ENCODE measurements at places on chromosomes 16 and 17.

- DNase-seq: no peak
Observed at GRCh38 chr17:48513666-48514455, 16.9 kb downstream of the HOXB1 start.

DNA sequence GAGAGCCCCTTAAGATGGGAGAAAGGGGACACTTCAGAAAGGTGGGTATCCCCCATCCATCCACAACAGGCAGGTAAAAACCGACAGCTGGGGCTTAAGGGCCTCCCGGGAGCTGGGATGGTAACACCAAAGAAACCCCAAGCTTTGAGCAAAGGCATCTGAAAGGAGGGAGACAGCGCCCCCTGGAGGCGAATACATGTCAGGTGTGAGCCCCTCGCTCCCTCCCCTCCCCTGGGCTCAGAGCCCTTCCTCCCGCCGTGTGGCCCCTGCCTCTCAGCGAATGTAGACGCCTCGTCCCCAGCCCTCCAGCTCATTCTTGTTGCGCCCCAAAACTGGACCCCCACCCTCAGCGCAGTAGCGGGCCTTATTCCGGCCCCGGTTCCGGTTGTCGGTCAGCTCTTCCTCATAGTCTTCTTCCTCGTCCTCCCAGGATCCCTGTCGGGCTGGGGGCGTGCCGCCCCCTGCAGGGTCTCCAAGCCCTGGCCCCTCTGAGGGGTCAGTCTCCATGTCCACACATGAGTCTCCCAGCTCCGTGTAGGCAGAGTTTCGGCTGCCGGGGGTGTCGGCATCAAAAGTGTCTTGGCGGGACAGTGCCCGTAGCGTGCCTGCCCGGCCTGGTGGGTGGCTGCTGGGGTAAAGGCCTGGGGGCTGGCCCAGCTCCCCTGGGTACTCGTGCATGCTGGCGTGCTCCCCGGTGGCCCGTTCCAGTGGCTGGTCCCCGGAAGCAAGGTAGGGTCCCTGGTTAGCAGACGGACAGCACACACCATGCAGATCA lies 9.1 kb upstream of the ARL5C start:
- peak; percentile 80 for DNase-seq

GRCh38 chr17:65990593-65990992 lies 201.3 kb downstream of the CEP112 start:
- DNase-seq: no peak

GRCh38 chr17:8160741-8161221 lies 2.0 kb downstream of the VAMP2 start:
- DNase-seq: no peak

- no peak for DNase-seq
Observed at GRCh38 chr16:76222087-76222486, 55.1 kb upstream of the CNTNAP4 start.

DNA sequence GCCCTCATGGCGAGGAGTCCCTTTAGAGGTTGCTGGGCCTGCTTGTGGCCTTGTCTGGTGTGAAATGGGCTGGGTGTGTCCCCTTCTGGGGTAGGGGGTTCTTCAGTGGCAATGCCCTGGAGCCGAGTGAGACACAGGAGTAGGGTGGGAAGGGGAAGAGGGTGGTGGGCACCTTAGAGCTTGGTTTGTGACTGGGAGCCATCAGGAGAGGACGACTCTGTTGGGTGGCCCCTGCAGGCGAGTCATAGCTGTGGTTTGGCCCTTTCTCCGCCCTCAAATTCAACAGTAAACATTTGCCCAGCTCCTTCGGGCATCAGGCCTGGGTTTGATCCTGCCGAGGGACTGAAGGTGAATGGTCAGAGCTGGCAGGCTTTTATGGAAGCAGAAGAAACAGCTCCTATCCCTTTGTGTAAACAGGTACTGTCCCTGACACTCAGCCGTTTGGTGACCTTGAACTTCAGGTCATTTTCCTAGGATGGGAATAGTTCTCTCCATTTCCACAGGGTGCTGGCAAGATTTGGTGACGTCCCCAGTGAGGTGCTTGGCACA lies 2.9 kb downstream of the E4F1 start:
- DNase-seq: no peak

- no peak for DNase-seq
Observed at GRCh38 chr16:87119748-87120147, 197.4 kb downstream of the C16orf95 start.

DNA sequence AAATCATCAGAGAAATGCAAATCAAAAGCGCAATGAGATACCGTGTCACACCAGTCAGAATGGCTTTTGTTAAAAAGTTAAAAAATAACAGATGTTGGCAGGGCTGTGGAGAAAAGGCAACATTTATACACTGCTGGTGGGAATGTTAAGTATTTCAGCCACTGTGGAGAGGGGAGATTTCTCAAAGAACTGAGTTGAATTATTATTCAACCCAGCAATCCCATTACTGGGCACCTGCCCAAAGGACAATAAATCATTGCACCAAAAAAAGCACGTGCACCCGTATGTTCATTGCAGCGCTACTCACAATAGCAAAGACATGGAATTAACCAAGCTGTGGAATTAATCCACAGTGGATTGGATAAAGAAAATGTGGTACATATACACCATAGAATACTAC lies 204.7 kb downstream of the HS3ST4 start:
- DNase-seq: no peak

DNA sequence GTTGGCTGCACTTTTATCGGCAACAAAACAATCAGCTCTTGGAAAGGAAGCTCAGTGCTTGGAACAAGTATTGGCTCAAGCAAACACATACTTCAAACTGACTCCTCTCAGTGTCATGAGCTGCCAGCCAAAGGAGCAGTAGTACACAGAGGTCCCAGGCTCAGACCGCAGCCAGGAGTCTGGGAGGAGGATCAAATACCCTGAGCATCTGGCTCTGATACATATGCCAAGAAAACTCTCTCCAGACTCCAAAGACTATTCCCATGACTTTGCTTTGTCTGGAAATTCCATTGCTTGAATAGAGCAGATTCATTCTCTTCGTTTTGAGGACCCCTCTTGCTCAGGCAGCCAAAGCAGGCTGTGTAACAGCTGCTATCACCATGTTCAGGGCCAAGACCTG lies 501.6 kb upstream of the PSMD7 start:
- DNase-seq: no peak

- no peak for DNase-seq
Observed at GRCh38 chr17:75060434-75061054, 13.5 kb downstream of the KCTD2 start.

DNA sequence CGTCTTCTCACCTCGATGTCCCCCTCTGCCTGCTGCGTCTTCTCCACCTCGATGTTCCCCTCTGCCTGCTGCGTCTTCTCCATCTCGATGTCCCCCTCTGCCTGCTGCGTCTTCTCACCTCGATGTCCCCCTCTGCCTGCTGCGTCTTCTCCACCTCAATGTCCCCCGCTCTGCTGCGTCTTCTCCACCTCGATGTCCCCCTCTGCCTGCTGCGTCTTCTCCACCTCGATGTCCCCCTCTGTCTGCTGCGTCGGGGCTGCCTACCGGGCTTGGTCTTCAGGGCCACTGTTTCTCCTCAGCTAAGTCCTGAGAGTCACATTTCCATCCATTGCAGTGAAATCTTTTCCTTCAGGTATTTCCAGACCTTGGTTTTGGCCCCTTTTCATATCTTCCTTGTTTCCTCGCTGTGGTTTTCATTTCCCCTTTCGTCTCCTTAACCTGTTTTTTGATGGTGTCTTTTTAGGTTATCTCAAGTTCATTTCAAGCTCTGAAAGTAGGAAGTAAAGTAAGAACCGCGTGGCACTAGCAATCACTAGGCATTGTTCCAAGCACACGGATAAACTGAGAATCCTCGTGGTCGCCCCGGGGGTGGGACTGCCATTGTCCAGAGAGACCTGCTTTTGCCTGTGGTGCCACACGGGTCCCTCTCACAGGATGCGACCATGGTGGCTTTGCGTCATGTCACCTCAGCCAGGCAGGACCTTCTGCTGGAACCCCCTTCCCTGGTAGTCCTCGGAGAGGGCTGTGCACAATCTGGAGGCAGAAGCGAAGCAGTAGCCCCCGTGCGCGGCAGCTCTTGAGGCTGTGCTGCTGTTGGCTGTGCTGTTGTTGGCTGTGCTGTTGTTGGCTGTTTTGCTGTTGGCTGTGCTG lies 9.5 kb upstream of the ZNF750 start:
- no peak for DNase-seq

- DNase-seq: peak; percentile 32
Observed at GRCh38 chr17:72971226-72971880, 121.1 kb downstream of the SLC39A11 start.

- DNase-seq: peak; percentile 46
Observed at GRCh38 chr17:62720126-62720850, 87.8 kb downstream of the MARCHF10 start.

GRCh38 chr16:55324285-55325079 lies 479 bp downstream of the IRX6 start:
- DNase-seq: no peak

GRCh38 chr16:90077757-90078578 lies 837 bp upstream of the PRDM7 start:
- peak; percentile 40 for DNase-seq

- no peak for DNase-seq
Observed at GRCh38 chr16:2817340-2818271, 569 bp downstream of the PRSS21 start.

DNA sequence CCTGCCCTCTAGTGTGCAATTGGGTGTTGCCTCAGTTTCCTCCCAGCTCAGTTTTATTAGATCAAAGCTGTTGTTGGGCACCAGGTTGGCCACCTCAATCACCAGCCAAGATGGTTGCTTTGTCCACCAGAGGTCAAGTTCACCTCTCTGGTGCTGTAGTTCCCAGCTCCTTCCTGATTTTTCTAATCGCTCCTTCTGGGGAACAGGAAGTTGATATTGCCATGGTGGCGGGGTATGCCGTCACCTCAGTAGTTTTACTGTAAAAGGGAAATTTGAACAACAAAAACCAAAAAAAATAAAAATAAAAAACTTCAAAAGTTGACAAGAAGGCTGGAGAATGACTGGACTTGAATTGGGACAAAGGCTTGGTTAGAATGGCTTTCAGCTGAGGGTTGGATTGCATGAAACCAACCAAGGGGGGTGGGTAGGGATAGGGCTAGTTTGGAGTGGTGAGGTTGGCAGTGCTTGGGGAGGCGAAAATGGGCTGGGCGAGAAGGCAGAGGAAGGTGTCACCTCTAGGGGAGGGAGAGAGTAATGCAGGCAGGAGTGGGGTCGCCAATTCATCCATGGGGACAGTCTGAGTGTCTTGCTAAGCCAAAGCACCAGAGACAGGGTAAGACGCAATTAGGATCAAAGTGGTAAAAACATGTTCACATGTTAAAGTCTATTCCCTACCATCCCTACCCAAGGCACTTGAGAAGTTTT lies 6.2 kb downstream of the EFNB3 start:
- DNase-seq: peak; percentile 40

GRCh38 chr16:65843941-65844340 lies 522.5 kb upstream of the CDH5 start:
- no peak for DNase-seq

DNA sequence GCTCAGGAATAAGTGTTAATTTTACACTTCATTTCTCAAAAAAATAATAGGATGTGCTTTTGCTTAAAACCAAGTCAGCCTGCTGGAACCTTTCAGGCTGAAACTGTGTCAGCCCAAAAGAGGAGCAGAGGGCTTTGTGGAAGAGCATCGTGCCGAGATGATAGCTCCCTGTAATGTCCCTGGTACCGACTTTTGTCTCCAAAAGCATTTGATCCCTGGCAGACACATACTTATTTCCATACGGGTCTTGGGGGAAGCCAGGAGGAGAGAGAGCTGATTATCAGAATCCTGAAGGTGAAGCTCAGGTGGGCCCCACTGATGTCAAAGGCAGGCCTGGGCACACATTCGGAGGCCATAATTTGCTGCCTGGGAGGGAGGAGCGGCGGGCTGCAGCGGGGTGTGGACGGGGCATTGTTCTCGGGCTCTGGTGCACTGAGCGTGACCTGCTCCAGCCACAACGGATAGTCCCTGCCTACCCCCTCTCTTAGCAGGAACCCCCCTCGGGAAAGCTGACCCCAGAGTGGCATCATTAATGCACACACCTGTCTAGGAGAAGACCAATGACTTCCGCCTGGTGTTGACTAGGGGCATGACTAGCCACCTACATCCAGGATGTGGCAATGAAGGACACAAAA lies 155.9 kb downstream of the C16orf78 start:
- no peak for DNase-seq

DNA sequence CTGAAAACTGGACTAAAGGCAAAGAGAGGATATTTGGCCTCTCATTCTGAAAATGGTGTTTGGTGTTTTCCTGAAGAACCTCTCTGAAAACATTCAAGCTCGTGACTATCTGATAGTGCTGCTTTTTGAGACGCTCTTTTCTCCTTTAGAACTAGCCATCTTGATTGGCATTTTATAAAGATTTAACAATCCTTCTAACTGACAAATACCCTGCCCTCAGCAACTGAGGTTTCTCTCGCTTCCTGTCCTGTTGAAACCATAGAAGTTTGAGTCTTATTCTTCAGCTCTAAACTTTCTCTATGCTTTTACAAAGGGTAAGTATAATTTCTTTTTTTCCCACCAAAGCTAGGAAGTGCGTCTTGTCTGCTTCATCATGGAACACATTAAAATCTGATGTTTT lies 13.3 kb downstream of the CNEP1R1 start:
- peak; percentile 62 for DNase-seq

DNA sequence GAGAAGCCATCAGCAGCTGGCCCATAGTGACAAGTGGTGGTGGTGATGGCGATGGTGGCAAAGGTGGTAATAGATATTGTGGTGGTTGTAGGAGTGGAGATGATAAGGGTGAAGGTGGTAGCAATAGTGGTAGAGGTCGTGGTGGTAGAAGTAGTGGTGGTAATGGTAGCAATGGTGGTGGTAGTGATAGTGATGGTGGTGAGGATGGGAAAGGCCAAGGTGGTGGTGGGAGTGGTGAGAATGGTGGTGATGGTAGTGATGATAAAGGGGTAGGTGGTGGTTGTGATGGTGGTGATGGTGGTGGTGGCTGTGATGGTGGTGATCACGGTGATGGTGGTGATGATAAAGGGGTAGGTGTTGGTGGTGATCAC lies 13.1 kb downstream of the CDH5 start:
- DNase-seq: no peak

DNA sequence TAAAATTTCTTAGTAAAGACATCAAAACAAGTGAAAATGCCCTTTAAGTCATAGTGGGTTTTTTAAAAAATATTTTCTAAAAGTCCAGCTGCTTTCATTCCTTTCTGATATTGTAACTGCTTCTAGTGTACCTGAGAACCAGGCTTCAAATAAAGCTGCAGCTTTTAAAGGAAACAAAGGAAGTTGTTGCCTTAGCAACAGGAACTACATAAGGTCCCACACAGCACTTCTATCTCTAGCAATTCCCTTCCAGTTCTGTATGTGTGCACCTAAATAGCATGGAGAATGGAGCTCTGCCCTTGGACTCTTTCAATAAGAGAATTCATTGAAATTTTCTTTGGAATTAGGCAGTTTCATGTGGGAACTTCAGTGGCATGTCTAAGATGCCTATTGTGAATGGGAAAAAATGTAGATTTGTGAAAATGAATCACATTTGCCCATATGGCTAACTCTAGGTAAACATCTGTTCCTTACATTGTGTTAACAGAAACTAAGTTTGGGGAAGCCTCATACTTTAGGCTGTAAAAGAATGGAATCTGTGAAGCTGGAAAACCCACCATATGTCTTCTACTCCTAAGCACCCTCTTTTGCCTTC lies 206.4 kb downstream of the KIF2B start:
- DNase-seq: no peak

DNA sequence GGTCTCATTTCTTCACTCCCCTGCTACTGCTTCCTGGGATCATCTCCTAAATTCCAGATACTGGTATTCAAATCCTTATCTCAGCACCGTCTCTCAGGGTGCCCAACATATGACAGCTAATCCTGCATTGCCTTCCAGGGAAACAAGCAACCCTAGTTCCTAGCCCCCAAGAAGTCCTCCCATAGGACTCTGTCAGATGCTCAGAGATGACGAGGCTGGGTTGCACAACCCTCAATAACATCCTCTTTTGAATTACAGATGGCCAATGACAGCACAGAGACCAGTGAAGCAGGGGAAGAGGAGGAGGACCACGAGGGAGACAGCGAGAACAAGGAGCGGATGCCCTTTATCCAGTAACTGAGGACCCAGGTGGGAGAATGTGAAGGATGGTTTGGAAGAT lies 45.0 kb upstream of the CLEC3A start:
- DNase-seq: peak; percentile 75
